ENCODE measurements at places on chromosomes 12 and 14.

DNA sequence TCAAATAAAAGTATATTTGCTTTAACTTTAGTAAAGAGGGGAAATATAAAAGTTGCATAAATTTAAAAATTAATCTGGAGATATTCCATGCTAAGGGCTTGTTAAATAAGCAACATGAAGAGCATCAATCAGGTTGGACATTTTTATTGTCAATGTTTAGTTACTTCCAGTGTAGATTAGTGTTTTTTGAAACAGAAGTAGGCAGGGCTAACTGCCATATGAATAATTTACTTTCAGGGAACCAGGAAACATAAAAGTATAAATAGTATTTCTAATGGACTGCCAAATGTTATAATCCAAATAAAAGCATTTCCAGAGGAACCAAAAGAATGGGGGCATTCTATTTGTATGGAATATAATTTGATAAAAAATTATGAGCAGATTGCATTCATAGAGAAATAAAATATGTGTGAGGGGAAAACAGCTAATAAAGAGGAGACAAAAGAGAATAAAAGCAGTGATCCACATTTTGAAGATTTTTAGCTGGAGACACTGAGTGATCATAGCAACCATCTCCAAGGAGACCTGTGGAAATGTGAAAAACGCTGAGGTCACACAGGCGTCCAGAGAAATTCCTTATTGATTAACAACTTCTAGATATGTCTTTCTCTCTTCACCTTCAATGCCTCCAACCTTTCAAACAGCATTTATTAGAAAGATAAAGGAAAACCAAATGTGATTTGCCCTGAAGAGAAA is 70.8 kb downstream of the SRGAP1 start:
- no peak for DNase-seq

GRCh38 chr14:59215757-59216156 is 27.3 kb downstream of the DAAM1 start:
- no peak for DNase-seq

GRCh38 chr14:36664322-36665193 is 2.9 kb downstream of the PAX9 start:
- no peak for DNase-seq

GRCh38 chr12:71746974-71747611 is 7.6 kb upstream of the RAB21 start:
- DNase-seq = no peak

- DNase-seq = no peak
Observed at GRCh38 chr14:65403231-65403630, 9.3 kb upstream of the FUT8 start.

DNA sequence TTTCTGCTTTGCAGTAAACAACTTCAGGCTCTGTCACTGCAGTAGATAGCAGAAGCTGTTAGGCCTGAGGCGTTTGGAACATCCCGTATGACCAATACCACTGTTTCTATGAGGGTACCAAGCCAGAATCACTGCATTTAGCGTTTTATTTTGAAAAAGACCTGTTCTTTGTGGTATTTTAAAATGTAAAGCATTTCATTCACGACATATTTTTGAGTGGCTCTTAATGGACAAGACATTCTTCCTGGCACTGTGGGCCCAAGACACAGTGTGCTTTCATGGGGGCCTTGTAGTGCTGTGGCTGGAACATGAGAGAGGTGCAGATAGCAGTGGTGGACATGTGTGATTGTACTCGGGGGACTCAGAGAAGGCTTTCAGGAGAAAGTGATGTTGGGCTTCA is 86.4 kb downstream of the DDX51 start:
- no peak for DNase-seq

GRCh38 chr12:56687223-56688128 is 608 bp downstream of the PTGES3 start:
- DNase-seq = peak; percentile 56

GRCh38 chr14:96989306-96989705 is 192.1 kb downstream of the VRK1 start:
- no peak for DNase-seq

GRCh38 chr12:132133952-132134652 is 10.0 kb downstream of the DDX51 start:
- no peak for DNase-seq

GRCh38 chr12:65740506-65740872 is 83.8 kb upstream of the HMGA2 start:
- DNase-seq = no peak

DNA sequence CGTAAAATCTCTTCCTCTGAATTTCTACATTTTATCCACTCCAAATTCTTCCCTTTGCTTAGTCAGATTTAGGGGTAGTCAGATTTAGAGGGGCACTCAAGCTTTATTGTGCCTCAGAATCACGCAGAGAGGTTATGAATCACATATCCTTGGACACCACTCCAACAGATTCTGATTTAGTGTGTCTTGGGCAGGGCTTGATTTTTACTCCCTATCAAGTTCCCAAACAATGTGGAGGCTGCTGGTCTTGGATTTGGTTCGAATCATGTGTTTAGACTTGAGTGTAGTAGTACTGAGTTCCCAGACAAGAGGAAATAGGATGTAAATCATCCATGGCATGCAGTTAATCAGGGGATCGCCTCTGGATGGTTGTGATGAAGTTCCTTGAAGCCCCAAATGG is 298.1 kb upstream of the CLEC14A start:
- no peak for DNase-seq

DNA sequence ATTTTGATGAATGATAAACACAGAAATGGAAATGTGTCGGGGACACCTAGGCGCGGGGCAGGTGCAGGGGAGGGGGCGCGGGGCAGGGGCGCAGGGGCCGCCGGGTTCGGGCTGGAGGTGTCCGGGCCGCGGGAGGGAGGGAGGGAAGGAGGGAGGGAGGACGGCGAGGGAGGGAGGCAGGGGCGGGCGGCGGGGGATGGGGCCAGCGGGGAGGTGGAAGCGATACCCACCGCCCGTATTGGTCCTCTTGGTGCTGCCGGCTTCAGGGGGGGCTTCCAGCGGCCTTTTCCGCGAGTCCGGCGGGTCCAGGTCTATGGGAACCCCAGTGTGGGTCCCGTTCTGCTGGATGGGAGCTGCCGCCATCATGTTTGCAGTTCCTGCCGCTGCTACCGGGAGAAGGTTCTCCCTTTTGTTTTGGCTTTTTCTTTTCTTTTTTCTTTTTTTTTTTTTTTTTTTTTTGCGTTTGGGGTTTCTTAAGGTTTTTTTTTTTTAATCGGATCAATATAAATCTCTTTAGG is 703 bp downstream of the NOVA1 start:
- DNase-seq = no peak

DNA sequence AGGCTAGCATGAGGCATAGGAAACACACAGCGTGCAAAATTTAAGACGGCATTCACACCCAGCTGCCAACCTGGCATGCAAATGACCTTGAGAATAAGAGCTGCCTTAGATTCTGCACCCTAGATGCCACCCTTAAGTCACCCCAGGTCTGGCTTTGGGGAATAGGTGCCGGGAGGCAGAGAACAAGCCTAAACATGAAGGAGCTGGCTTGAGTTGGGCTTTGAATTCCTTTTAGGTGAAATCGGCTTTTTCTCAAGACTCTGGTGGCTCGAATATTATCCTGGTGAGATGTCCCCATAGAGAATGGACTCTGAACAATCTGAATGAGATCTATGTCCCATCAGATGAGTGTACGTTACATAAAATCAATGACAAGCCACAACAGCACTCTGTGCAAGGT is 1090.5 kb downstream of the VRK1 start:
- DNase-seq = no peak

DNA sequence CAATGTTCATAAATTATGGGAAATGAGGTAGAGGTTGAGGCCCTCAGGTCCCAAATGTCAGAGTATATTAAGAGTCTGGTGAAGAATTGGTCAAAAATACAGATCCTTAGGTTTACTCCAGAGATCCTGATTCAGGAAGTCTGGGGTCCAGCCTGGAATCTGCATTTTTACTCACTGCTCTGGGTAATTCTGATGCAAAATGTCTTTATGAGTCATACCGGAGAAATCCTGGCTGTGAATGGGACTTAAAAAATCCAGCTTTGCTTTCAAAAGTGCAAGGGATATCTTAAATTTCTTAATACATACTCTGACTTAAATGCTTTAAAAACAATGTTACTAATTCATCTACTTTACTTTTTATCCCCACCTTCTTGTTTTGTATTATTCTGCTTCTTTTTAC is 74.5 kb downstream of the FERMT2 start:
- no peak for DNase-seq

- no peak for DNase-seq
Observed at GRCh38 chr12:128840862-128841468, 12.3 kb upstream of the GLT1D1 start.

DNA sequence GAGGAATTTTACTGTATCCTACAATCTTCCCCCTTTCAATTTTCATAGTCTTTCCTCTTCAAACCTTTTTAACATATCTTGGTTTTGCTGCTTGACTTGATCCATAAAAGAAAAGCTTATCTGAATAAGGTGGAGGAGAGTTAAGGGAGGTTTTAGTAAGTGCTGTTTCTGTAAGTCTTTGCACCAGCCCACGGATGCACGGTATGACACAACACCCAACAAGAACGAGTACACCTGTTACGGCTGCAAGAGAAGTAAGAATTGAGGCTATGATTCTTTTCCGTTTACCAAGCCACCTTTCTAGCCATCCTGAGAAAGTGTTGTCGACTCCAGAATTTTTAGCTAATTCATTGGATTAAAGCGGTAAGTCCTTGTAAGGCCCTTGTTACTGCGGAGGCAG is 26.1 kb upstream of the CPNE8 start:
- DNase-seq = no peak

Measured in breast epithelium (tissue), 4 donors.